CD4-positive, alpha-beta T cell treated with Interleukin-4 for 4 hours (primary cell): ENCODE measurements at places on chromosomes 7 and 10.

DNA sequence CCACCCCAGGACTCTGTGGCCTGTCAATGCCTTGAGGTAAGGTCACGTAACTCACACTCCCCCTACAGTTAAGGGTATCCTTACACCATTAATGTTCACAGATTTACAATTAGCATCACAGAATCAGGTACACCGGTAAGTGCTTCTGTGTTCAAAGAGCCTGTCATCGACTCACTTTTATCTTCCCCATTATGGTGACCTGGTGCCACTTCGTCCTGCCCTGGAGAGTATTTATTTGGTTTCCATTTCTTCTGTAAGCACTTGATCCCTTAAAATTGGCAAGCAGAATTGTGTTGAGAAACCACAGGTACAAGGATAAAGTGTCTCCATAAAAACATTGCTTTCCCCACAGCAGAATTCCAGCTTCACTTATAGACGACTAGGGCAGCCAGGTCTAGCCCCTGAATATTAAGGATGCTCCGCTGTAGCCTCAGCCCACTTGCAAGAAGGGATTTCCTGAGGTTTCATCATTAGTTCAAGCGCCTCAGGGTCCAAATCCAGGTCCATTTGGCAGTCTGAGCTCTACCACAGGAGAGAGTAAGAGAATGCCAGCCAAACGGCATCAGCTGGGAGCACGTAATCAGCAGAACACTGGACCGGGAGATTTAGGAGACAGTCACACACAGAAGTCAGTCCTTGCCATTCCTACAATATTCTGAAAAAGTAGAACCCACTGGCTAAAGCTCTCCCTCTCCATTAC lies 10.1 kb downstream of the ATXN7L1 start:
- DNase-seq, result no peak

GRCh38 chr10:1646332-1646731 lies 91.0 kb downstream of the ADARB2 start:
- no peak for DNase-seq

GRCh38 chr7:95286096-95286495 lies 38.2 kb downstream of the PON1 start:
- no peak for DNase-seq

GRCh38 chr10:104630731-104631130 lies 10.4 kb upstream of the SORCS3 start:
- DNase-seq, result no peak

GRCh38 chr7:147106746-147107145 lies 990.1 kb downstream of the CNTNAP2 start:
- DNase-seq, result no peak

DNA sequence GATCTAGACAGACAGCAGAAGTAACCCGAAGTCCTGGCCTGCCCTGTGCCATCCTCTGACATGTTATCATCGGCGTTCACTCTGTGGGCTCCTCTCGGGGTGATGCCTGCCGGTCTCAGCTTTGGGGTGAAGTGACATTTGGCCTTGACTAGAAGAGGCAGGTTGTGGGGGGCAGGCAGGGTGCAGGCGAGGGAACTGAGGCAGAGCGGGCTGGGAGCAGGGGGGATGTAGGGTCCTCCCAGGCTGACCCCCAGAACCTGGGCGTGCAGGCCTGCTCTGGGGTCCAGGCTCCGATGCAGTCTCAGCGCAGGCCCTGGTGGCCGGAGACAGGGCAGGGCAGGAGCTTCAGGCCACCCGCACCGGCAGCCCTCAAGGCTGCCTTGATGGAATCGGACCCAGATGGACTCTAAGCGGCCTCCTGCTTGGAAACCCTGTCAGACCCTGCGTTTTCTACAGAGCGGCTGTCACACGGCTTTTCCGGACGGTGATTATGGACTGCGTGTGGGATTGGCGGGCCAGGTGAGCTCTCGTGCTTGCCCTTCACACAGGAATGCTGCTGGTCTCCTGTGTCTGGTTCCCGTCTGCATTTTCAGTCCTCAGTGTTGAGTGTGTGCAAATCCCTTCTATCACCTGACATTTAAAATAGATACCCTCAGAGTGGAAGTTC lies 842 bp upstream of the JAKMIP3 start:
- no peak for DNase-seq

DNA sequence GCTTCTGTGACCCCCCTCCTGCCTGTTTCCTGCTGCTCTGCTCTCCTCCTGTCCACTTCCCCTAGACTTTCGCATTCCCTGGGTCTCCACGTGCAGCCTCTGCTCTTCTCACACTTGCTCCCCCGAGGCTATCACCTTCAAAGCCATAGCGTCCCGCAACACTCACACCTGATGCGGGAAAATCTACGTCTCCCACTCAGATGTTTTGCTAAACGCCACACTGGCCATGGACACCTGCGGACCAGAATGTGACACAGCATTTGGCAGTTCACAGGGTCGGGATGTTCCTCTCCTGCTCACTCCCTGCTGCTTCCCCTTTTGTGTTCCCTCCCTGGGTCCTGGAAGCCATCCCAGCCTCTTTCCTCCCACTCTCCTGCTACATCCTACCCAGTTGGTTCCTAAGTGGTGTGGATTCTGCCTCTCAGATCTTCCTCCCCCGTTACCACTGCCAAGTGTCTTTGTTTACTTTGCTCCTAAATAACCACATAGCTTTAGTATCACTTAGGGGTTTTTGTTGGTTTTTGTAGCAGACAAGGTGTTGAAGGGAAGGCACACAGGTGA lies 33.7 kb upstream of the RBM33 start:
- no peak for DNase-seq

DNA sequence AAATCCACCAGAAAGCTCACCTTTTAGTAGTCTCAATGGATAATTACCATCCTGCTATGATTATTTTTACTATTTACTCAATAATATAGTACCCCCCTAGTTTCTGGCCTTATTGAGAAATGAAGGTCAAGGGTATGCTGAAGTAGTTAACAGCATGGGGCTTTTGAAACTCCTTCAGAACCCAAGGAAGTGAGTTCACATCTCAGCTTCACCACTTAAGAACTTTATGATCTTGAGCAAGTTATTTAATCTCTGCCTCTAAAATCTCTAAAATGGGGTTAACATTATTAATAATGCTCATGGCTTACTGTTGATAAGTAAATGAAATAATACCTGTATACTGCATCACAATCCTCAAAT lies 5.8 kb downstream of the MTPN start:
- no peak for DNase-seq

GRCh38 chr10:79379512-79380124 lies 32.3 kb downstream of the PPIF start:
- no peak for DNase-seq
